Tibial nerve (tissue), 4 donors: ENCODE measurements at places on chromosomes 5 and 9.
A peak's percentile ranks its signal among the peaks of the same experiment; 100 is the strongest.

GRCh38 chr5:176726746-176727527 is 79.7 kb downstream of the TSPAN17 start:
- no peak for DNase-seq

- no peak for DNase-seq
These were observed 17.4 kb upstream of the ENTREP1 start for GRCh38 chr9:69307446-69308205.

GRCh38 chr5:43041669-43042175 is 1.6 kb upstream of the ANXA2R start:
- DNase-seq: no peak

DNA sequence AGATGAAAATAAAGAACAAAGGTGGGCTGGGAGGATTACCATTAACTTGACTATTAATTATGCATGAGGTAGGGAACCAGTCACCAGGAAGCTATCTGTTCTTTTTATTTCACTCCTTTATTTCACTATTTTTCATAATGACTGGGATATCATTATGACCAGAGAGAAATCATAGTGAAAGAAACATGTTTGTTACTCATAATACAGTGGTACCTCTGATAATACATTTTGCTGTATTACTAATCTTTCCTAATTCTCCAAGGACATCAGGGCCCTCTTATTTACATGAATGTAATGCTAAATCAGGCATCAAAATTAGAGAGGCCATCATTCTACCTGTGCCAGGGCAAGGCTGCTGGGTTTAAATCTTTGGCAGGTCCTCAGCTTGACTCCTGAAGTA is 253.7 kb downstream of the NR3C1 start:
- no peak for DNase-seq

- DNase-seq: no peak
These were observed 3.9 kb upstream of the DAB2 start for GRCh38 chr5:39428640-39429039.

GRCh38 chr5:10563110-10563944 is 543 bp upstream of the ANKRD33B start:
- DNase-seq: peak; percentile 42
